ENCODE measurements at places on chromosomes 3 and 15. TPM values are rescaled to one million over a fixed set of nuclear protein-coding genes. Genes with fewer than 3 reads are reported as not detected.

The PLS1 gene
- total RNA-seq, result 12.2 TPM

The ZIC1 gene
- total RNA-seq, result not detected

The TLR9 gene
- not detected for total RNA-seq

The ST3GAL6 gene
- total RNA-seq, result 1.9 TPM

The PARP9 gene
- 6.5 TPM for total RNA-seq

The FRMD4B gene
- 0.78 TPM for total RNA-seq

The SLC6A20 gene
- 0.06 TPM for total RNA-seq

The TNFSF10 gene
- 0.14 TPM for total RNA-seq

The GRIP2 gene
- total RNA-seq, result 0.52 TPM

The CEP19 gene
- 2.8 TPM for total RNA-seq

The GMNC gene
- not detected for total RNA-seq

The CYP1A1 gene
- 2.1 TPM for total RNA-seq

The SAMD7 gene
- total RNA-seq, result not detected

The NEDD4 gene
- 57.5 TPM for total RNA-seq

The CRELD1 gene
- 13.8 TPM for total RNA-seq

The C3orf49 gene
- not detected for total RNA-seq
